Activated effector memory CD4-positive, alpha-beta T cell treated with Interleukin-2 at 50 U/mL for 16 hours (primary cell): ENCODE measurements at places on chromosomes 11 and 22.

- no peak for DNase-seq
Measured at GRCh38 chr11:57116654-57117053, 65.1 kb upstream of the LRRC55 start.

DNA sequence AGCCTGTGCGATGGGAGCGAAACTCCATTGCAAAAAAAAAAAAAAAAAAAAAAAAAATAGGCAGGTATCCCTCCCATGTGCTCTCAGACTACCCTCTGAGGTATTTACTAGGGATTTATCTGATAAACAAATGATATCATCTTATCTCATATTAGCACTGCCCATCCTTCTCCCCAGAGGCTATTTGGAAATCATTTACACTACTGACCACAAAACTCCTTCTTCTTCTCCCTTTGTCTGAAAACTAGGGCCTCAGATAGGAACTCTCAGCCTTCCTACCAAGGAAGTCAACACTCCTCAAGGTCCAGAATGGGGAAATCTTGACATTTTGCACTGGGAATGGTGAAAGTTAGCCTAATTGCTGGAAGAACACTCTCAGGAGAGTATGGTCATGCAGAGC is 46.4 kb downstream of the LARGE2 start:
- no peak for DNase-seq

DNA sequence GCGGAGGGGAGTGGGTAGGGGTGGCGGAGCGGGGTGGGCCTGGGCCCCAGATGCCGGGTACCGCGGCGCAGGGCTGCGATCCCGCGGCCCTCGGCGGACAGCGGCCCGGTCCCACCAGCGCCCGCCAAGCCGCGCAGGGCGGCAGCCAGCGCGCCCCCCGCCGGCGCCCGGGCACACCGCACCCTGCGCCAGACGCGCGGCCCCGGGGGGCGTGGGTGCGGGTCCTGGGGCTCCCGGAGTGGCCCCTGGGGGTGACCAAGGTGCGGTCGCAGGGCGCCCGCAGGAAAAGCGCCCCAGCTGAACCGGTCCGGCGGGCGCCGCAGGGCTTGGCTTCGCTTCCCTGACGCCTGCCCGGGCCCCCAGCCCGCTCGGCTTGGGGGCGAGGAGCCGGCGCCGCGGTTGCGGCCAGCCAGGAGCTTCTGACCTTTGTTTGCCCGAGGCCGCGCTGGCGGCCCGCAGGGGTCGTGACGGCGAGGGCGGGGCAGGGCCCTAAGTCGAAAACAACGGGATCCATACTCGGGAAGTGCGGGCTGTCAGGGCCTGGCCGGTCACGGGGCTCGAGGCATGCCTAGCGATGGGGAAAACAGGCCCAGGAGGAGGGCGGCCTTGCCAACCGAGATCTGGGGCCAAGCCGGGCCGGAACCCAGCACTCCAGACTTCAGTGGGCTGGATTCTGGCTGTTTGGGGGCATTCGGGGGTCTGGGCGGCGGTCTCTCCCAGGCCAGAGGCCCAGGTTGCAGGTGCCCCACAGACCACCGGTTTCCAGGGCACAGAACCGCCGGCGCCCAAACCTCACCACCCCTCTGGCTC is 581 bp upstream of the AP5B1 start:
- DNase-seq, result no peak

DNA sequence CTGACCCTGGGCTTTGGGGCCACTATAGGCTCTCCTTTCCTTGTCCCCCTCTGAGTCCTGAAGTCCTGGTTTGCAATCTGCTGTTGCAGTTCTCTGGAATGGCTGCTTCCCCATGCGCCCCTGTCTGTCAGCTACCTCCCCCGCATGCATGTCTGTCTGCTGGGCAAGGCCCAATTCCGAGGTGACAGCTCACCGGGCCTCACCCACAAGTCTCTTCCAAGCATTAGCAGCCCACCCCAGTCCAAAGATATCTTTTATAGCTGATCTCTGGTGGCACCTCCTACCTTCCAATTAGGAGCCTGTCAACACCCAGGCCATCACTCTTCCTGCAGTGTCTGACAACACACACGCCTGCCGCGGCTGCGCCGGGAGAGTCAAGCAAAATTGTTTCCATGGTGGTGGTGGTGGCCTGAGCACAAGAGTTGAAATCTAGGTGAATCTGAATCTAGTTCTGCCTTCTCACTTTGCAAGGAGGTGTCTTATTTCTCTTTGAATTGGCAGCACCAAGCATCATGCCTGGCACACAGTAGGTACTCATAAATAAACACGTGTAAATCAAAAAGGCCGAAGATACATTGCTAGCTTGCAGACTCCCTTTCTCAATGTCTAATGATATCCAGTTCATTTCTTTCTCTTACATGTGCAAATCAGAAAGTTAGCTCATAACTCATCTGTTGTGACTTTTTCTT is 1.2 kb upstream of the LMO2 start:
- DNase-seq, result no peak

- no peak for DNase-seq
Measured at GRCh38 chr11:70888061-70888460, 364.3 kb downstream of the SHANK2 start.

- no peak for DNase-seq
Measured at GRCh38 chr22:35601743-35602615, 15.2 kb downstream of the MB start.

GRCh38 chr11:75797116-75797515 is 17.9 kb upstream of the UVRAG start:
- DNase-seq, result no peak

GRCh38 chr11:2892967-2893528 is 7.5 kb upstream of the CDKN1C start:
- peak; percentile 41 for DNase-seq

- DNase-seq, result no peak
Measured at GRCh38 chr11:69119190-69119589, 36.5 kb upstream of the SMIM38 start.

DNA sequence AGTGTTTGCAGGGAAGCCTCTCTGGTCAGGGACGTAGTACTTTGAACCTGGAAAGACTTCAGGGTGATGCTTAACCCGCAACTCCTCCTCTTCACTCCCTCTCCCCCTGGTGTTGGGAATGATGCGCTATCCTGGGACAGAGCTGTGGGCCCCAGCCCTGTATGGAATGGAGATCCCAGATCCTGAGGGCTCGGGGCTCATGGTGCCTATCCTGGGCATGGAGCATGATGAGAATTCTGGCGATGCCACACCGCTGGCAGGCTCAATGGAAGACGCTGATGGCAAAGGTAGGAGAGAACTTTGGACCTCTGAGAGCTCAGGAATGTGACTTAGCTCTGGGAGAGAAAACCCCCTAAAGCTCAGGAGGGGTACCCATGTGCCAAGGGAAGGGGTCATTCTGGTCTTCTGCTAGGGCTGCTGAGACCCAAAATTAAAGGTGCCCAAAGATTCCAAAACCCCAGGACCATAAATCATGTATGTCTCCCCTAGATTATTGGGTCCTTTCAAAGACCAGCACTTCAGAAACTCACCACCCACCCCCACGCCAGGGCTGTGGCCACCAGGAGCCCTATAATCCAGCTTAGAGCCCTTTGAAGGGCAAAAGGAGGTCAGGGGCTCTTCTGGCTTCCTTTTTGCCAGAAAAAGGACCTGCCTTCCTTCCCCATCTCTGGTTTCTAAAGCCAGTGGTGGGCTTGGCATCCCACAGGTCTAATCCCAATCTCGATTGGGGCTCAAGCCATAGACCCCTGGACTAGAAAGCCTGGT is 52.5 kb downstream of the BTG4 start:
- DNase-seq, result no peak

- no peak for DNase-seq
Measured at GRCh38 chr11:44024977-44025376, 22.8 kb upstream of the ACCSL start.

DNA sequence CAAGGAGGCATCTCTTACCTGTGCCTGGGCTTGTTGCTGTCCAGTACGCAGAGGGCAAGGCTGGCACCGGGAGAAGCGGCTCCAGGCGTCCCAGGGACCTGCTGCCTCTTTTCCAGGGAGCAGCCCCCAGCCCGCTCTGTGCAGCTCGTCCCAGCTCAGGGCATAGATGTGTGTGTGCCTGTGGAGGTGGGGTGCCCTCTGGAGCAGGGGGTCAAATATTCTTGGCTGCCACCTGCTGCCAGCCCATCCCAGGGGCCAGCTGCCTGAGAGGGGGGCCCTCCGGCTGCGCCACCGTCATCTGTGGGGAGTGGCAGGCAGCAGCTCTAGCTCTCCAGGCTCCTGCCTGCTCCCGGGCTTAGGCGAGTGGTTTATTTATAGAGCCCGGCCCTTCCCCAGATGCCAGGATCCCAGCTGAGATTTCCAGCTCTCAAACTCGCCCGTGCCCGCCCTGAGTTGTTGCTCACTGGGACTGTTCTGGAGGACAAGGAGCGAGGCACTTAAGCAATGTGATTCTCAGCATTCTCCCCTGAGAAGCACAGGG is 87.5 kb downstream of the RTL6 start:
- no peak for DNase-seq

DNA sequence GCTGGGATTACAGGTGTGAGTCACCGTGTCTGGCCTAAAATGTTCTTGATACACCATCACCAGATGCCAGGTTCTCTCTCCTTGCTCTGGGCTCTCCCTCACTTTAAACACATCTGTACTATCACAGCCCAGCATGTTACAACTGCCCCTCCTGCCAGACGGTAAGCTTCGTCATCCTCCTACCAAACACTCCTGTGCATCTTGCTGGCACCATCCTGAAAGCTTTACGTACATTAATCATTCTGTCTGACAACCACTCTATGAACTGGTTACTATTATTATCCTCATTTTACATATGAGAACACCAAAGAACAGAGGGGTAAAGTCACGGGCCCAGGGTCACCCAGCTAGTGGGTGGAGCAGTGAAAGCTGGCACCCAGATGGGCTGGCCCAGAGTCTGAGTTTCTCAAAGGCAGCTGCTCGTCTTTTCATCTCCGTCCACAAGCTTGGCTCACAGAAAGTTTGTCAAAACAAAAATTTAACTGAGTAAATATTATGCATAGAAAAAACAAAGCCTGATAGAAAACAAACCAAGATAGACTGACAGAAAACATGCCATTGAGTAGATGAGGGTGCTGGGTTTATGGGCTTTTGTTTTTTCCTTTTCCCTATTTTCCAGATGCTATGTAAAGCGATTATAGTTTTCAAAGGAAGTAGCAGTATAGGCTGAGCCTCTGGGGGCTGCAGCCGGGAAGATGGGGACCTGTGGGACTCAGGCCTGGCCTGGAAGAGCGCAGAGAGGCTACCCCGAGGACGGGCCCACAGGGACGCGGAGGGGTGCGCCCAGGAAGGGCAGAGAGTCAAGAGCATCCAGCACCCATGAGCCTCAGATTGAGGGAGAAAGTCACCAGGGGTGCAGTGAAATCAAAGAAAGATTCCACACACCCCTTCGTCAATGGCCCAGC is 9.5 kb downstream of the PLA2G6 start:
- DNase-seq, result no peak

GRCh38 chr22:45814198-45814597 is 142.6 kb downstream of the ATXN10 start:
- no peak for DNase-seq

DNA sequence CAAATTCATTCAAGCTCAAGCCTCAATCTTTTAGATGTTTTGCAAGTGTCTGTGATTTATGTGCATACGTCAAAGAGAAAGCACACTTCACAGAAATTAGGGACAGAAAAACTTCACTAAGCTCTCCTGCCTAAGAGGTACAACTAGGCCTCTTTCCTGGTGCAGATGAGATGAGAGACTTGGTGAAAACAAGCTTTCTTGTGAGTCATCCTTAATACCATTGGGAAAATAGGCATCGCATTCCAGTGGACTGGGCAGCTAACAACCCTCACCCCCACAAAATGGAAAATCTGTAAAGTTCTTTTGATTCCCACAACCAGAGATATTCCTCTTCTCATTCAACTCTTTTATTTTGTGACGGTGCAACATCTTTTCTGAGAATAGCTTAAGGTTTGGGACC is 1110.4 kb upstream of the CCDC90B start:
- no peak for DNase-seq

GRCh38 chr11:130449310-130449990 is 1.0 kb downstream of the ADAMTS15 start:
- DNase-seq, result no peak

- DNase-seq, result no peak
Measured at GRCh38 chr11:115522302-115522701, 18.1 kb upstream of the CADM1 start.

- no peak for DNase-seq
Measured at GRCh38 chr11:108025387-108026080, 16.8 kb downstream of the CUL5 start.
